ENCODE measurements at places on chromosomes 3 and 15.

- DNase-seq: no peak
Observed at GRCh38 chr3:53650424-53650823, 156.0 kb downstream of the CACNA1D start.

DNA sequence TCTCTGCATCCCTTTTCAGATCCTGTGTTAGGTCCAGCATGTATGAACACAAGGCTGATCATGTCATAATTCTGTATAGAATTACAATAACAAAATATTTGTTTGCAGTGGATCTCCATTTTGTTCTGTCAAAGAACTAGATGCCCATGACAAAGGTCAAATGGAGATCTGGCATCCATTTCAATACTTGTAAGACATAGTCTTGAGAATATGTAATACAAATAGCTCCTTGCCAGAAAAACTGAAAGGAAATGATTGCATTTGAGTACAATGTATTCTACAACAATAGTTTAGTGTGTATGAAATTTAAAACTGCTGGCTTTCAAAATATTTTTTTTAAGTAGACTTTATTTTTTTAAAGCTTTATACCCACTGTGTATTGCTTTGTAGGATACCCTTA is 101.1 kb downstream of the CMSS1 start:
- DNase-seq: no peak

DNA sequence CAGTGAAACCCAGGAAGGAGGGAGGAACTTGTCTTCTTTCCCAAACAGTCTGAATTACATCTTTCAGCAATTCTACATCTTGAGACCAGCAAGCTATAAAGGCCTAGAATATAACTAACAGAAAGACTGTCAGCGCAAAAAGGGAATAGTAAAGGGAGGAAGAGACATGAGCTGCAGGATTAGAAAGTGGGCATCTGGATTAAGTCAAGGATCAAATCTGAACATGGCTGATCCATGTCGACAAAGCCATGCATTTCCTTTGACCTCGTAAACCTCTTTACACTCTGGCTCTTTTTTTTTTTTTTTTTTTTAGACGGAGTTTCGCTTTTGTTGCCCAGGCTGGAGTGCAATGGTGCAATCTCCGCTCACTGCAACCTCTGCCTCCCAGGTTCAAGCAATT is 35.4 kb upstream of the KCNMB3 start:
- DNase-seq: no peak

DNA sequence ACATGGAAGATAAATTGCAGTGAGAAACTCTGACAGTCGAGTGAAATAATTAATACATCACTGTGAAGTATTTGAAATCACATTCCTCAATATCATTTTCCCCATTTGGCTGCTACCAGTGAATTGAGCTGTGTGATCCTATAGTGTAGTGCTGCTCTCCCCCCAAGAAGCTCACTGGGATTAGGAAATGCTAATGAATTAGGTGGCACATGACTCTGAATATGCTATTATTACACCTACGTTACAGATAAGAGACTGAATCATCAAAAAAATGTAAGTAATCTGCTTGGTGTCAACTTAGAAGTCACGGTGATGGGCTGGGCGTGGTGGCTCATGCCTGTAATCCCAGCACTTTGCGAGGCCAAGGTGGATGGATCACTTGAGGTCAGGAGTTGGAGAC is 34.7 kb upstream of the SYNM start:
- no peak for DNase-seq

DNA sequence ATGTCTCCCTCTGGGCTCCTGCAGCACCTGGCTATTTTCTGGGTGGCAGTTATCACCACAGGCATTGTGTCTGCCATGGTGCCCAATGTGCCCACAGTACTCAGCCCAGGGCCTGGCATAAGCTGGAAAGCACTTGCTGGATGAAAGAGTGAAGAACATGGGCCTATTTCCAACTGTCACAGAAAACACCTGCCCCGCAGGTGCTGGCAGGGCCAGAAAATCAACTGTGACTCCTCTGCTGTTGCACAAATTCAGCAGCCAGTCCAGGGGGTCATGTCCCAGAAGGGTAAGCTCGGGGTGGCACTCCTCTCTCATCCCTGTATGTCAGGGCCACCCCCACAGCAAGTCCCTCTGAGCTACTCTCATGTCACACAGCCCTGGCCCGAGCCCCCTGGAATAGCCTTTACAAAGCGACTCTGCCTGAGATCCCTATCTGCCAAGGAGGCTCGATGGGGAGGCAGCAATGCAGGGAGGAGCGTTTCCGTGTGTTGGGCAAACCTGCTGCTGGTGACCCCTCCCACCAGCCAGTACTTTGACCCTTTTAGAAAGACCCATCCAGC is 16.9 kb downstream of the ITIH3 start:
- DNase-seq: no peak

GRCh38 chr3:149581248-149581647 is 76.6 kb downstream of the WWTR1 start:
- no peak for DNase-seq

- no peak for DNase-seq
Observed at GRCh38 chr3:71607364-71607763, 23.8 kb upstream of the FOXP1 start.
